HuH-7.5 (cell line): ENCODE measurements at places on chromosomes 1 and 21.

DNA sequence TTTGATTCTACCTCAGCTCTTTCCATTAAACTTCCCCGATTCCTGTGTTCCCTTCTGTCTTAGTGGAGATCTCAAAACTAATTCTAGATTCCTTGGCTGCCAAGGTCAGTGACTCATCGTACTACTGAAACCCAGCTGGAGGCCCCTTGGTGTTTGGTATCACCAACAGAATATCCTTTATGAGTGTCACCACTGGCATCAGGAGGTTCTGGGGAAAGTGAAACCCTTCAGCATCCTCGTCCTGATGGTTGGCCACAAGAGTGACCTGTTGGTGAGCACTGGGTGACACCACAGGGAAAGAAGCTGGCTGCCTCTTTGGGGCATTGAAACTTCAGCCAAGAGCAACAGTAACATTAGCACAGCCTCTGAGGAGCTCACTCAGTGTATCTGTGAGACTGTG is 9.6 kb downstream of the RAB42 start:
- no peak for DNase-seq

DNA sequence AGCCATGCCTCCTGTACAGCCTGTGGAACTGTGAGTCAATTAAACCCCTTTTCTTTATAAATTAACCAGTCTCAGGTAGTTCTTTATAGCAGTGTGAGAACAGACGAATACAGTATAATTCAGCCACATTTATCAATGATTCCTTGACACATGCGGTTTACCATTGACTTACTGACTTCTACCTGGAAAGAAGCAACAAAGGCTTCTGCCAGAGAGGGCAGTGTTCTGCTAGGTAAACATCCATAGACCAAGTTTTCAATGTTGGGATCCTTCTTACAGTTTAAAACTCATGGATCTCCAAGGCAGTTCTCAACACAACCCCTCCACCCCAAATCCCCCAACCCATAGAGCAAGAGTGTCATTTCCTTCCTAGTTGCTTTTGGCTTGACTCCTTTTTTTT is 150.6 kb downstream of the ZNF648 start:
- no peak for DNase-seq

GRCh38 chr1:113109908-113110554 is 37.0 kb downstream of the LRIG2 start:
- DNase-seq = no peak

DNA sequence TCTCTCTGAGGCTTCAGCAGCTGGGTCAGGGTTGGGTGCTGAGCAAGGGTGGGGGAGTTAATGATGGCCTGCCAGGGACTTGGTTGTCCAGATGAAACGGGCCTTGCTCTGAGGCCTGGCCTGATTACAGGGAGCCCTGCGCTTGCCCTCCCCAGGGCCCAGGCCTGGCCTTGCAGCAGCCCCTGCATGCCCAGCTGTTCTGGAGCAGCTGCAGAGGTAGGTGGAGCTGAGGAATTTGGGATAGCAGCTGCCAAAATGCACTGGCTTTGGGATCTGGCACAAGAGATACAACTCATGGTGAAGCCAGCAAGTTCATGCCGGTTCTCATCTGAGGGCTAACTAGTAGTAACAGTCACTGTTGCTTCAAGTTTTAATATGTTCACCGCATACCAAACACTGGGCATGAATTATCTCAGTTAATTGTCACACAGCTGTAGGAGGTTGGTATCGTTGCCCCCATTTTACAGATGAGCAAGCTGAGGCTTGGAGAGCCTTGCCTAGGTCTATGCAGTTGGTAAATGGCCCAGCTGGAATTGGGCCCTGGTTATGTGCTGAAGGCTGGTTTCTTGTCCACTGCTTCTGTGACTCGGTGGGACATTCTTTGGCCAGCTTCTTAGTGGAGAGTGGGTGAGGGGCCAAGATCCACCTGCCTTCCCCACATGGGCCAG is 7.3 kb upstream of the SERINC2 start:
- DNase-seq = no peak

DNA sequence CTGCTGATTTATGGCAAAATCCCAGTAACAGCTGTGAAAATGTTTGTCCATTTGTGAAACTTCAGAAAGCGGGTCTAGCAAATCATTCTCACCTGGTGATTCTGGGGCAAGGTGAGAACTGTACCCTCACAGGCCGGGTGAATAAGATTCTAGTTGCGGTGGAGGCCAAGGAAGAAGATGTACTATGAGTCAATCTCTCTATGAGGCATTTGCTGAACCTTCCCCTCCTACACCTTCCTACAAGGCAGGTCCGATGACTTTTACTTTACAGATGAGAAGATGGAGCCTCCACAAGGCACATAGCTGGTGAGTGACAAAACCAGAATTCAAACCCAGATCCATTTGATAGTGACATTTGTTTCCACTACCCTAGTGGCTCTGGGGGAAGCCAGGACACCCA is 72.7 kb downstream of the BACH1 start:
- DNase-seq = no peak

DNA sequence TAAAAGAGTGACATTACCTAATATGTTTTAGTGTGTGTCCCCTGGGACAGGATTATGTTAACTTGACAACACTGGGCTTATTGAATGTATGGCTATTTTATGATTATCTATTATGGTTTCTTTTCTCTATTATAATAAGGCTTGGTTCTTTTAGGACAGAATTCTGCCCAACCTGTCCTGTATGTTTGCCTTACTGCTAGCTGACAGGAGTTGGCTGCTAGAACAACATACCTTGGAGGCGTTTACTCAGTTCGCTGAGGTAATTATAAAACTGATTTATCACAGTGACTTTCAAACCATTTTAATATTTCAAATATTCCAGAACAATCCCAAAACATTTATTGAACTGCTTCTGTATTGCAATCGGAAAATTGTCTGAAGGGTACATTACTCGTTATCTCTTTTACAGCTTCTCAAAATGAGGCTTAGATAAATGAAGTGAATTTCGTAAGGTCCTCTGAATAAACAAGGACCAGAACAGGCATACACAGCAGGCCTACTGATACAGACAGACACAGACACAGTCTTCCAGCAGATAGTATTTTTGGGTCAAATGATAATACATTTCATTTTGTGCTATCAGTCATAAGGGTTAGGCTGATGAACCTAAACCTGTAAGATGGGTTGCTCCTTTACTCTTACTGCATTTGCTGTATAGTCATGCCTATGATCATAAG is 44.2 kb downstream of the SCYL3 start:
- no peak for DNase-seq

GRCh38 chr1:162578071-162578700 is 16.7 kb downstream of the UAP1 start:
- DNase-seq = no peak

DNA sequence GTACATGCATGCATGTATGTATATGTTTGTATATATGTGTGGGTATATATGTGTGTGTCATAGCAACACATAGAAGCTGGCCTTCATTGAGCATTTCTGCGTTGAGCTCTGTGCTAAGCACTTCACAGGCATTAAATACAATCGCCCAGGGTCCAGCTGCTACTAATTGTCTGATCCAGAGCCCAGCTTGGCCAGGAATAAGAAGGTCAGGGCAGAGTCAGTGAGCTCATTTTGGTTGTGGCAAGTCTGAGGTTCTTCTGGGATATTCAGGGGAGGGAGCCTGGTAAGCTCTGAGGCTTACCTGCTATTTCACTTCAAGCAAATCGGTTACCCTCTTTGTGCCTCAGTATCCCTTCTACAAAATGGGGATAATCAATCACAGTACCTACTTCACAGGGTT is 59.6 kb downstream of the FOXO6 start:
- DNase-seq = no peak

- DNase-seq = no peak
These were observed 9.8 kb downstream of the COL8A2 start for GRCh38 chr1:36115200-36115669.

GRCh38 chr1:87513966-87514660 is 185.4 kb downstream of the LMO4 start:
- no peak for DNase-seq

DNA sequence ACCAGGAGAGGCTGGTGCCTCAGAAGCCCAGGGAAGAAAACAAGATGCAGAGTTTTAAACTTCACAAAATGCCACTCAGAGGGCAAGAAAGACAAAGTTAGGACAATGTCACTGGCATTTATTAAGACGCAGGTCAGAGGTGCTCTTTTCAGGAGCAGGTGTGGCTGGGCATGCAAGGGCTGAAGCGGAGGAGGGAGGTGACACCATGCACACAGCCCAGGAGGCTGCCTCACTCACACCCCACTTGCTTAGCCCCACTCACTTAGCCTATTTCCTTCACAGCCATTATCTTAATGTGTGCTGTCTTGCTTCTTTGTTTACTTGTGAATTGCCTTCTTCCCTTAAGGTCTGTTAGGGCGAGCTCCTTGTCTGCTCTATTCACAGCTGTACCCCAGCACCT is 17.2 kb downstream of the HIVEP3 start:
- no peak for DNase-seq

GRCh38 chr1:15584489-15585363 is at the start of gene AGMAT:
AGMAT (minus strand) TSS chr1:15585051; CDS start chr1:15584967, 84 bp downstream.
- peak; percentile 71 for DNase-seq

GRCh38 chr1:65564493-65564892 is 144.0 kb downstream of the LEPR start:
- no peak for DNase-seq

- DNase-seq = no peak
These were observed 56.3 kb upstream of the JUN start for GRCh38 chr1:58839846-58840835.

DNA sequence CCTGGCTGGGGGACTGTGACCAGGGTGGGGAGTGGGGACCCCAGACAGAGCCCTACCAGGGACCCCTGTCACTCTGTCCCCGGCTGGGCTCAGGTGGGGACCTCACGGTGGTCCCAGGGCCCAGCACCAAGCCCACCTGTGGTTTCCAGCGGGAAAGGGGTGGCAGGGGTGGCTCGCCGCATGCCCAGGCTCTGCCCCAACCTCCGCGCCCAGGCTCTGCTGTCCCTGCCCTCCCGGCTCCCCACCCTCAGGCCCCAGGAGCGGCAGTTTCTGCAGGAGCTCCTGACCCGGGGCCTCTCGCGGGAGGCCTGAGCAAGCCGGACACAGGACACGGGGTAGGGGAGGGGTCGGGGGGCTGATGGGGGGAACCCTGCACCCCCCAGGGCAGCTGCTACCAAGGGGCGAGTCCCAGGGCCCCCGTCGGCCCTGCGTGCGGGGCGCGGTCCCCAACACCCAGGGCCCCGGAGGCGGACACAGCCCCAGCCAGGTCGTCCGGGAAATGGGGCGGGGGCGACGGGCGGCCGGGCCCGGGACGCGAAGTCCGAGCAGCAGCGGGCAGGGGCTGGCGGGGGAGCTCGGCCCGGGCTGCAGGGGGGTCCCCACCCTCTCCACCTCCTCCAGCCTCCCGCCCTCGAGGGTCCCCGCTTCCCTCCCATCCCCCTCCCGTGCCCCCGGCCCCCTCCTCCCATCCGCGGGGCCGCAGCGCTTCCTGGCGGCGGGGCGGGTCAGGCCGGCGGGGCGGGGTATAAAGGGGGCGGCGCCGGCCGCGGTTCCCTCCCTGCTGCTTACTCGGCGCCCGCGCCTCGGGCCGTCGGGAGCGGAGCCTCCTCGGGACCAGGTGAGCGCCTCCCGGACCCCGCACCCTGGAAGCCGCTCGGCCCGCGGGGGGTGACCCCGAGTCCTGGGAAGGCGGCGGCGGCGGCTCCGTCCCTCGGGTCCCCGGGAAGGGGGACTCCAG is at the start of gene COL6A2:
Gene COL6A2, plus strand, starts transcription at position 777 of the 958 bp plus-strand sequence.
- peak; percentile 51 for DNase-seq

- no peak for DNase-seq
These were observed 578 bp upstream of the TRIM62 start for GRCh38 chr1:33182401-33182841.

DNA sequence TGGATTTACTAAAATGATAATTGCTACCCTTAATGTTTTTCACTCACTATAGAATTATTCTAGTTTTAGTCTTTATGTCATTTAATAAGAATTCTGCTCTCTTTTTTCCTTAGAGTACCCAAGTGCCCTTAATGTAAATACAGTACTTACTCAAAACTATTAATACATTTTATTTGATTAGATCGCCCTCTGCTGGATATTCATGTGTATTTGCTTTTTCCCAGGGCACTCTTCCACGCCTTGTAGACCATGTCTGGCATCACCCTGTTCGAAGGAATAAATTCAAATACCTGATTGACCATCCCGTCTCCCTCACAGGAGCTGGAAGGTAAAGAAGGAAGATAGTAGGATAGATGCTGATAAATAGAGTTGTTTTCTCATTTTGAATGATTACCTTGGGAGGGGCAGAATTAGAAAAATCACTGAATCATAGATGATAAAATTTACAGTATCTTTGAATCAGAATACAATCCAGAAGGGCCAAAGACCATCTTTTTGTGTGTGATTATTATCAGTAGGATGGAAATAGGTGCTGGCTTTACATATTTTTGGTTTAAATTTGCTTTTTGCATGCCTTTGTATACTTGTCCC is 4.1 kb downstream of the AXDND1 start:
- peak; percentile 28 for DNase-seq

DNA sequence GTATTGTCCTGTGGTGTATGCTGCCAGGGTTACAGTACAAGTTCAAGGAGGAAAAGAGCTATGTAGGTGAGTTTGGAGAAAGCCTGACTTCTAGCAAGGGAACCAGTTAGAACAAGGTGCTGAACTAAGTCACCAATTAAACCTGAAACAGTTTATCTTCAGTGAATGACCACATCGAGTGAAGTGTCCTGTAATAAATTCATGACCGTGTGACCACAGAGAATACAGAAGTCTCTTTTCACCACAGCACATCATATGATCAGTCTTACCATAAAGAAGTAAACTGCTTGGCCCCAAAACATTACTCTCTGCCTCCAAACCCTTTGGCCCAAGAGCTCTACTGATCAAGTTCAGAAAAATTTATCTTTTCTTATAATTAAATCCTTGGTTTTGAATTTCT is 141.4 kb downstream of the DAB1 start:
- no peak for DNase-seq

DNA sequence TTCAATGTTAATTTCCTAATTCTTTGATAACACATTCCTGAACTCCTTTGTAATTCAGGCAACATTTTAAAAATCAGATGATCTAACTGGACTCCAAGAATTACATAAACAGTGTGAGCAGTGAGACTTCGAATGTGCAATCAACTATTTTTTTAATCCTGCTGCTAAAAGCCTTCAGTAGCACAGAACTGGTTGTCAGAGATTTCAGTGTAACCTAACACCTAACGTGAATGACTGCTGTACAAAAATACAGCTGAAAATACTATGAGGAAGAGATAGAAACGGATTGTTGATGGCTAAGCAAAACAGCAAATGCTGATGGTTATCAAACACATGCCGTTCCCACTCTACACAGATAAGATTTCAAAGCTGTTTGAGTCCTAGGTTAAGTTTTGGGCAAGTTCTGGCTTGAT is 46.1 kb downstream of the APP start:
- no peak for DNase-seq

GRCh38 chr1:67780637-67781036 is 52.6 kb downstream of the GNG12 start:
- no peak for DNase-seq

- no peak for DNase-seq
These were observed 664.4 kb downstream of the LMO4 start for GRCh38 chr1:87993051-87993450.

DNA sequence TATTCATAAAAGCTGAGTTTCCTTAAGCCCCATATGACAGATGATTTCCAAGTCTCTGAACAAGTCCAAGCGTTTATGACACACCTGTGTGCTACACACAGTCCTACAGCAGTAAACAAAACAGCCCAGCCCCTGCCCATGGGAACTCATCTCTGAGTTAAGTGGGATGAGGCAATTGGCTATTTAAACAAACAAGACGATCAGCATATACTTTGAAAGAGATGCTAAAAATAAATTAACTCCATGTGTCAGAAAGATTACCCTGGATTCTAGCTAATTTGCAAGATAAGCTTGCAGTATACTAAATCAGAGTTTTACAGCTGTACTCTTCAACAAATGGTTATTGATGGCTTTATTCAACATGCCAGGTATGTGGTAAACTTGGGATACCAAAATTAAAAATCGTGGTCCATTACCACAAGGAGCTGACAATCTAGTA is 7.0 kb downstream of the PSMG1 start:
- DNase-seq = no peak
